ENCODE measurements at places on chromosomes 13 and 19. TPM values are rescaled to one million over a fixed set of nuclear protein-coding genes. Genes with fewer than 3 reads are reported as not detected.

Gene OR4F17
- under 0.01 TPM for total RNA-seq

Gene SKA3
- total RNA-seq = 2.3 TPM

Gene CPAMD8
- total RNA-seq = 0.43 TPM

Gene PGLYRP1
- total RNA-seq = not detected

Gene URAD
- total RNA-seq = not detected

Gene CEACAM4
- total RNA-seq = not detected

Gene TMEM150B
- total RNA-seq = not detected

Gene EFNA2
- total RNA-seq = not detected

Gene WASF3
- 11.0 TPM for total RNA-seq

Gene FUT1
- total RNA-seq = 0.28 TPM

Gene APLP1
- 3.9 TPM for total RNA-seq

Gene SPRED3
- total RNA-seq = 0.71 TPM

Gene FAM216B
- total RNA-seq = 0.09 TPM

Gene CLEC11A
- 33.6 TPM for total RNA-seq

Gene TMC4
- total RNA-seq = 0.28 TPM

Gene SPACA4
- total RNA-seq = 0.14 TPM

Gene PCDH17
- 0.09 TPM for total RNA-seq

Gene ICAM5
- total RNA-seq = 1.3 TPM

Gene ZNF415
- total RNA-seq = 13.7 TPM

Gene NCCRP1
- not detected for total RNA-seq

Gene PLEKHF1
- total RNA-seq = 24.9 TPM

Gene ZNF627
- 19.0 TPM for total RNA-seq

Gene NECTIN2
- total RNA-seq = 61.3 TPM

Gene TDRD12
- total RNA-seq = 0.28 TPM

Gene SPART
- 146 TPM for total RNA-seq

Gene KIR3DL2
- not detected for total RNA-seq

Gene VSTM1
- not detected for total RNA-seq

Gene F2RL3
- total RNA-seq = 0.18 TPM

Gene GSX1
- total RNA-seq = not detected

Gene GAPDHS
- total RNA-seq = not detected

Gene SULT2B1
- 0.09 TPM for total RNA-seq

Gene ELOF1
- 41.2 TPM for total RNA-seq

Gene ZNF599
- 4.7 TPM for total RNA-seq

Gene CABP5
- total RNA-seq = not detected

Gene FREM2
- total RNA-seq = under 0.01 TPM

Gene ZNF730
- total RNA-seq = 0.43 TPM

Gene PNMA8A
- total RNA-seq = 1.4 TPM

Gene MLLT1
- total RNA-seq = 4.4 TPM

Gene SYNGR4
- not detected for total RNA-seq

Gene PRSS57
- total RNA-seq = not detected

Gene FRY
- 28.7 TPM for total RNA-seq

Gene SH2D3A
- 0.28 TPM for total RNA-seq

Gene CEACAM19
- total RNA-seq = 2.0 TPM

Gene ZNF208
- 0.85 TPM for total RNA-seq

Gene ALG5
- total RNA-seq = 48.2 TPM

Gene PRTN3
- not detected for total RNA-seq

Gene IZUMO2
- not detected for total RNA-seq

Gene PEX11G
- total RNA-seq = 3.8 TPM

Gene LYPD5
- 0.14 TPM for total RNA-seq

Gene SELENOV
- not detected for total RNA-seq

Gene LGALS4
- 0.14 TPM for total RNA-seq

Measured in smooth muscle cell of bladder (primary cell).